Stimulated activated CD4-positive, alpha-beta T cell treated with anti-CD3 and anti-CD28 coated beads, Interleukin-4, amount 100 ng/mL, for 48 hours (primary cell): ENCODE measurements at places on chromosomes 11 and 22.

GRCh38 chr11:128399251-128400121 lies 187.9 kb downstream of the ETS1 start:
- no peak for DNase-seq

GRCh38 chr22:40265783-40266182 lies 80.5 kb upstream of the ADSL start:
- no peak for DNase-seq

- no peak for DNase-seq
These were observed at the start of gene GAS2 for GRCh38 chr11:22666325-22666687. TSS of gene GAS2 (plus strand) at chr11:22666611. CDS start at chr11:22674870, 8,259 bp downstream.

DNA sequence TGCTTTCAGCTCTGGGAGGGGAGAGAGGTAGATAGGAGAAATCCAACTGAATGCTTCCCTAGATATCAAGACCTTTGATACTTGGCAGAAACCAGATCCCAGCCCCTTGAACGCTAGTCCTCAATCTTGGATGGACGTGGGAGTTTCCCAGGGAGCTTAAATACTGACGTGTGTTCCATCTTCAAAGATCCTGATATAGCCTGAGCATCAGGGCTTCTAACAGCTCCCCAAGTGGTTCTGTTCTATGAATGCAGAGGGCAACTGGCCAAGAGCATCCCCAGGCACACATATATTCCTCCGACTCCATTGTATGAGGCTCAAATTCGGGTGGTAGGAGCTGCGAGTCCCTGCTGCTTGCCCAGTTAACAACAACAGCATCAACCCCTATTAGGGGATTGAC lies 8.7 kb upstream of the ACCS start:
- no peak for DNase-seq

DNA sequence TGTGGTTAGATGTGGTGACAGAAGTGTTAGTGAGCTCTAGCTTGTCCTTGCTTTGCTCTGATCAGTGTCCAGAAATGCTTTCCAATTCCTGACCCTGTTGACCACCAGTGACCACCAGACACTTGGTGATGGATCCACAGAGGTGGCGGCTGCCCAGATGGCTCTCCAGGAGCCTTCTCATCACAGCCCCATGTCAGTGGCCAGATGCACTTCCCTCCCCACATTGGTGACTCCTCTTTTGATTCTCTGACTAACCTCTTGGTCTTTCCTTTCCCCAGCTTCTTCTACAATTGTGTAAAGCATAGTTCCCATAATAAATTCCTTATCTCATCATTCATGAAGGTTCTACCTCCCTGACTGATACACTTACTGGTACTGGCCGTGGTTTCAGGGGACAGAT lies 40.1 kb upstream of the CXCR5 start:
- no peak for DNase-seq

- no peak for DNase-seq
These were observed 122.7 kb upstream of the TRPC6 start for GRCh38 chr11:101706541-101706940.

GRCh38 chr11:128934351-128934750 lies 8.3 kb downstream of the TP53AIP1 start:
- no peak for DNase-seq

GRCh38 chr22:41367680-41368542 lies 13.8 kb upstream of the TEF start:
- DNase-seq: no peak

- no peak for DNase-seq
These were observed 745 bp upstream of the FAM118A start for GRCh38 chr22:45308957-45309421.

DNA sequence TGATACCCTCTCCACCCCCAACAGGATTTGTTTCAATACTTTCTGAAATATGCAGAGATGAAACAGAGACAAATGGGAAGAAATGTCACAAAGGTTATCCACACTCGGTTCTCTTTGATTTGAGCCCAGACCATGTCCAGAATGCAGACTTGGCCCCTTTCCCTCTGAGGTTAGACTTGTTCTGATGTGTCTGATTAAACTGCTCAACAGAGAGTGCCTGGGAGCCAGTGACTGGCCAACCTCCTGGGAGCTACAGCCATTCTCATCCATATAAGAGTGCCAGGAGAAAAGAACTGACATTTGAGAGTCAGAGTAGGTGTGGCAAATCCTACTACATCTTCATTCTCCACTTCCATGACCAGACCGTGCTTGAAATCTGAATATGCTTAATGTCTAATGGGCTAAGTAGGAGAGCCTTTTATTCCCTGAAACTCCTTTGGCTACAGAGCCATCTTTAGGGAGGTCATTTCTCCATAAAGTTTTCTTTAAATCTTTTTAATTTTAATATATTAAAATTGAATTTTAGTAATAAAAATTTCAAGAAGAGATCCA lies 201.4 kb downstream of the BLID start:
- no peak for DNase-seq

DNA sequence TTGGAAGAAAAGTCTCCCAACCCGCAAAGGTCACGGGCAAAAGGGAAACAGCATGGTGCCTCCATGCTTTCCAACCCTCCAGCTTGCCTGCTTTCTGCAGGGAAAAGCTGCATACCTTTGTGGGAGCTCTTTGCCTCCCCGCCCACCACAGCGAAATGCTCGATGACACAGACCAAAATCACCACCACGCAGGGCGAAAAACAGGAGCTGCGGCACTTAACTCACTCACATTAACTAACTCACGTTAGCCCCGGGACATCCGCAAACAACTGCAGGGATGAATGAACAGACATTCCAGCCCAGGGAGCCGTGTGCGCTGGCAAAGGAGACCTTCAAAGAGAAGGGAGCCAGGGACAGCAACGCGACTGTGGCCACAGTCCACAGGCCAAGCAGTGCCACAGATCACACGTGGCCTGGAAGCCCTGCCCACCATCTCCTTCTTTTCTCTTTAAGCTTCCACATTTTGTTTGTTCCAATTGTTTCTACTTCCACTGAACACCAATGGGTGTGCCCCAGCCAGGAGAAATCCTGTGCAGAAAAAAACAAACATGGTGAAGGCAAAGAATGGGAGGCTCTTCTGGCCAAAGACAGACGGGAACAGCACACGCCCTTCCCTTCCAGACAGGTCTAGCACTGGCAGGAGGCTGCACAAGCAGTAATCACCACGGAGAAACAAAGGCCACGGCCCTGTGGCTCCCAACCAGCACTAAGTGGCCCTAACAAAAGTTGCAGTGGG lies 39.3 kb downstream of the DUSP8 start:
- DNase-seq: no peak

DNA sequence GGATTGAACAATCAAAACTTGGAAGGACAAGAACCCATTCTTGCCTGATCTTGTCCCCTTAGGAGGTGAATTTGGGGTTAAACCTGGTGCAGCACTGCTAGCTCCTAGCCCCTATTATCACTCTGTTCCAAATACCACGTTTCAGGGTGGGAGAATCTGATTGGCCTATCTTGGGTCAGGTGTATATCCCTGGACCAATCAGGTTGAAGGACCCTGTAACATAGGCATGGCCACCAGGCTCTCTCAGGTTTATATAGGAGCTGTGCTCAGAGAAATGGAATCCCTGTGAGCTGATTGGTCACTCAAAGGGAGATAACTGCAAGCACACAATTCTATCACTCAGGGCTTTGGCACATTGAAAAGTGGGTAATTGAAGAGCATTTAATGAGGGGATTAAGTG lies 26.6 kb upstream of the AMPD3 start:
- DNase-seq: no peak

DNA sequence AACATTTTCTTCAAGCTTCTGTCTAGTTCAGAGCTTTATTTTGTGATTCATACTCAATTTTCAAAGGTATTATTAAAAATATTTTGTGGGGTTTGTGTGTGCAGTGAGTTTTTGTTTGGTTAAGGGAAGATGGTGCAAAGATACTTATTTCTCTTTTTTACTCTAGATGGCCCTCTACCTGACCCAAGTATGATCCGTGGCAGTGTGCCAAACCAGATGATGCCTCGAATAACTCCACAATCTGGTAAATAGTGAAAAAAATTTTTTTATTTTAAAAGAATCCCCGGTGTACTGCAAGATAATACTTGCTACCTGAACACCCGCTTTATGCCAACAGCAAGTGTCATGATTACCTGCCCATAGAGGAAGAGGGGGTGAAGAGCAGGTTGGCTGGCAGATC lies 54.2 kb downstream of the EP300 start:
- no peak for DNase-seq

- DNase-seq: no peak
These were observed 36.1 kb downstream of the ME3 start for GRCh38 chr11:86636275-86636674.

DNA sequence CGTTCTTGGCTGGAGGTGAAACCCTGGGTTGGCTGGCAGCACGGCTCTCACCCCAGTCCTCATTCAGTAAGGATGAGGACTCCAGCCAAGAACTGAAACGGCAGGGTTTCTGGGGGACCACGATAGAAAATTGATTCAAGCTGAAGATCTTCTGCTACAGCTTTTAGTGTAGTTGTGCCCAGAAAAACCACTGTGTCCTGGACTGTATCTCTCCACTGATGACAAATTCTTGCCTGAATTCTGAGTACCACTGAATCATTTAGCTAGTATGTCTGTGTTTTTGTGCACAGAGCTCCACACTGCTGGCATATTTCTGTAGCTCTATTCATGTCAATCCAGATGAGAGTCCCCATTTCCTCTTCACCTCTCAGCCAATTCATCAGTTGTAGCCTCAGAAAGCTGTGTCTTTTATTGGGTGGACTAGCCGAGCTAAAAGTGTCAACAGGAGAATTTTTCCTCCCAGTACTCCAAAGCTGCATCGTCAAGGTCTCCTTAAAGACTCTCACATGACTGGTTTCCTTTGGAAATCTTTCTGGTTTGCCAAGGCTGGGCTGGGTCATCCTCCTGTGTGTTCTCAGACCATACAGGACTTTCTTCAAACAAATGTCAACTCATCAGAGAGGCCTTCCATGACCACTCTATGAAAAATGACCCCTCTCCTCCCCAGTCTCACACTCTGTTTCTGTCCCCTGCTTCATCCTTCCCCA lies 144.6 kb downstream of the LDLRAD3 start:
- DNase-seq: no peak

- no peak for DNase-seq
These were observed 181.8 kb downstream of the CSNK2A3 start for GRCh38 chr11:11171285-11171684.

GRCh38 chr22:38162881-38163843 lies 18.5 kb downstream of the PLA2G6 start:
- no peak for DNase-seq

- DNase-seq: no peak
These were observed 73.9 kb downstream of the CTTN start for GRCh38 chr11:70472240-70472639.

DNA sequence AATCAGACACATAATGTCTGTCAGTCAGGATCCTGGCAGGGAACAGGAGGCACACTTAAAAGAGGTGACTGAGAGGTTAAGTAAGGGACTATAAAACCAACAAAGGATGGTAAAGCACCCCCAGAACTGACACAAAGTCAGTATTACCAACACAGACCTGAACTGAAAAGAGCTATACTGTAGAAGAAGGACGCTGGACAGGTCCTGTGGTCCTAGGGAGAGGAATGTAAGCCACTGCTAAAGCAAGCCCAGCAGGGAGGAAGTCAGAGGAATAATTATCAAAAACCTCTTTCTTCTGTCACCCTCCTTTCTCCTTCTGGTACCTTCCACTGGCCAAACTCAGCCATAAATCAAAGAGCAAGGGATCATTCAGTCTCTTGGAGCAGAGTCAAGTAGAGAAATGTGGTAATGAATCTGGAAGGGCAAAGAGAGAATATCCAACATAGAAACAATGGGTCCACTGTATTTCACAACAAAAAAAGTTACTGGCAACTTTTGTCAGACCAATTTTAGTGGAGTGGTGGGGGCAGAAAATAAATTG lies 33.4 kb upstream of the ANGPTL5 start:
- no peak for DNase-seq

DNA sequence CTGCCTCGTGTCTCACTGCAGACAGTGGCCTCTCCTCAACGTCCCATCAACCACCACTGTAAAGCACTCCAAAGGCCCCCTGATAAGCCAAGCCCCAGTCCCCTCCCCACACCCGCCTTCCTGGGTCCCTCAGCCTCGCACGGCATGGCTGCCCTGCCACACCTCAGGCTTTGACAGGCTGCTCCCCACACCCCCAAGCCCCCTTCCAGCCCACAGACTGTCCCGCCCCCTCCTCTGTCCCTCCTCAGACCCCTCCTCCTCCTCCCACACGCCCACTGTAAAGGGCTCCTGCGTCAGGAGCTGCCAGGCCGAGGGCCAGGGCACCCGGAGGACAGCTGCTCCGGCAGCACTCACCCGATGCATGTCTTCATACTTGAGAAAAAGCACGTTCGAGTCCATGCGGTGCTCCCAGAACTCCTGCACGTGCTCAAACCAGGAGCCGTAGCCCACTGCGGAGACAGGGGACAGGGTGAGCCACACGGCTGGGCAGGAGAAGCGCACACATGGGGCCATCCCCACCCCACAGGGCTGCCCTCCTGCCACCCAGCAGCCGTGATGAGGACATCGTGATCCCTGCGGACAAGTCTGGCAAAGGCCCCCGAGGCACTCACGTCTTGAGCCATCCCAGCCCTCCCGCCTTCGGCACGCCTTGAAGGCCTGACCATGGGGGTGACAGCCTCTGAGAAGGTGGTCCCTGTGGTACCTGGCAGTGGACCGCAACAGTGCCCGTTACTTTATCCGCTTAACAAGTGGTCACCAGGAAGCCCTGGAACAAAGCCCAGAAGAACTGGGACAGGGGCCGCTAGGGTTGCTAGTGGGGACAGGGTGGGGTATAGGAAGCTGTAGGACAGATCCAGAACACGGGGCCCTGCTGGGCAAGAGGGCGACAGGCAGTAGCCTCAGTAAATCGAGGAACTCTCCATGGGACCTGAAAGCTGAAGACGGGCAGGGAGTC lies 21.5 kb upstream of the EFCAB6 start:
- DNase-seq: no peak

GRCh38 chr11:43574949-43575912 lies 105.3 kb upstream of the HSD17B12 start:
- no peak for DNase-seq

- no peak for DNase-seq
These were observed 273.5 kb downstream of the ST3GAL4 start for GRCh38 chr11:126628790-126629621.

GRCh38 chr22:31102441-31103081 lies 4.8 kb downstream of the SELENOM start:
- DNase-seq: no peak

DNA sequence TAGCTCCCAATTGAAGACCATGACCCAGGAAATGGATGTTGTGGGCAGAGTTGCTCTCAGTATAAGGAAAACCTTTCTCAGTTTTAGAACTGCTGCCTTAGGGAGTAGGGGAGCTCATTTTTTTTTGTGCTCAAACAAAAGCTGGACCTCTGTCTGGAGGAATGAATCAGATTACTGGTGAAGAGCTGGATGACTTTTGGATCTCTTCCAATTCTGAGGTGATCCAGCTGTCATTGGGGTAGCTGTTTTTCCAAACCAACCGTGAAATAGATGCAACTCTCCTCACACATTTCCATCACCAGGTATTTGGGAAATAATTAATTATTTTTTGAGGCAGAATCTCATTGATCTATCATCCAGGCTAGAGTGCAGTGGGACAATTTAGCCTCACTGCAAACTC lies 251.3 kb upstream of the PLET1 start:
- no peak for DNase-seq
